Activated naive CD8-positive, alpha-beta T cell treated with anti-CD3 and anti-CD28 coated beads, Interleukin-2, amount 10 ng/mL, durations not matched to agents 7 days and 5 days (primary cell): ENCODE measurements at places on chromosomes 2 and 18. TPM values are rescaled to one million over a fixed set of nuclear protein-coding genes. Genes with fewer than 3 reads are reported as not detected.

GRCh38 chr2:14716319-14716718 is 83.8 kb downstream of the LRATD1 start:
- DNase-seq = no peak

GRCh38 chr2:205193836-205194228 is 488.5 kb upstream of the NRP2 start:
- DNase-seq = no peak

GRCh38 chr2:23692263-23692662 is 234.7 kb downstream of the ATAD2B start:
- no peak for DNase-seq

- no peak for DNase-seq
Observed at GRCh38 chr2:236949089-236949905, 136.4 kb upstream of the COPS8 start.

The KCNG2 gene
- total RNA-seq = not detected

DNA sequence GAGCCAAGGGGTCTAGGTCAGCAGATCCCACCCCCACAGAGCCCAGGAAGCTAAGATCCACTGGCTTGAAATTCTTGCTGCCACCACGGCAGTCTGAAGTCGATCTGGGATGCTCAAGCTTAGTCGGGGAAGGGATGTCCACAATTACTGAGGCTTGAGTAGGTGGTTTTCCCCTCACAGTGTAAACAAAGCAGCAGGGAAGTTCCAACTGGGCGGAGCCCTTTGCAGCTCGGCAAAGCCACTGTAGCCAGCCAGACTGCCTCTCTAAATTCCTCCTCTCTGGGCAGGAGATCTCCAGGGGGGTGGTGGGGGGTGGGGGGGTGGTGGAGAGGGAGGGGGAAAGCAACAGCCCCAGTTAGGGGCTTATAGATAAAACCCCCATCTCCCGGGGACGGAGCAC is 419.5 kb downstream of the NUP35 start:
- no peak for DNase-seq

The SCRN3 gene
- 19.6 TPM for total RNA-seq

- peak; percentile 53 for DNase-seq
Observed at GRCh38 chr2:176130147-176130956, 847 bp downstream of the HOXD8 start.

- no peak for DNase-seq
Observed at GRCh38 chr2:46914578-46915230, 902 bp downstream of the MCFD2 start.

DNA sequence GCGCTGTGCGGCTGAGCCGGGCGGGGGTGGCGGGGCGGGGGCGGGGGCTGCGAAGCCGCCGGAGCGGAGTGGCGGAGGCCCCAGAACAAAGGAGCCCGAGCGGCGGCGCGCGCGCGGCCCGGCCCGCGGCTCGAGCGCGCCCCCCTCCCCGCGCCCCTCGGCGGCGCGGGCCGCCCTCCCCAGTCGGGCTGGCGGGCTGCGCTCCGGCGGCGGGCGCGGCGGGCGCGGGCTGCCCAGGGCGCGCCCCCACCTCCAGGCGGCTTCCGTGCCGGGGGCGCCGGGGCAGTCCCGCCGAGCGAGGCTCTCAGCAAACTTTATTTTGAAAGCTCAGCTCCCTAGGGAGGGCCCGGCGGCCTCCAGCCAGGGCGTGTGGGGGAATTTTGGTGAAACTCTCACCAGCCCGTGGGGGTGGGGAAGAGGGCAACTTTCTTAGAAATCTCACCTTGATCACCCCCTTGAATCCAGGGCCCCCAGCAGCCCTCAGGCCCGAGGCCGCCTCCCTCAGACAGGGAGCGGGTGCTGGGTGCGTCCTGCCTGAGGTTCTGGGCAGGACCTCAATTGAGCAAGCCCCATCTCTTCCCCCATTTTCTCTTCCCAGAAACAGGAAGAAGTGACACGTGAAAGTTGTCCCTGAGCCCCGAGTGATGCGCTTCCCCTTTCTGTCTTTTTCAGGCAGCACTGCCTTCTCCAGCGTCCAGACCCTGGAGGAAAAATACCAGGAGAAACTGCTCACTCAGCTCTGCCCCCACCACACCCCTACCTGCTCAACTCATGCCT is 786 bp downstream of the TET3 start:
- DNase-seq = peak; percentile 74

GRCh38 chr2:226865710-226866109 is 29.9 kb downstream of the RHBDD1 start:
- no peak for DNase-seq

DNA sequence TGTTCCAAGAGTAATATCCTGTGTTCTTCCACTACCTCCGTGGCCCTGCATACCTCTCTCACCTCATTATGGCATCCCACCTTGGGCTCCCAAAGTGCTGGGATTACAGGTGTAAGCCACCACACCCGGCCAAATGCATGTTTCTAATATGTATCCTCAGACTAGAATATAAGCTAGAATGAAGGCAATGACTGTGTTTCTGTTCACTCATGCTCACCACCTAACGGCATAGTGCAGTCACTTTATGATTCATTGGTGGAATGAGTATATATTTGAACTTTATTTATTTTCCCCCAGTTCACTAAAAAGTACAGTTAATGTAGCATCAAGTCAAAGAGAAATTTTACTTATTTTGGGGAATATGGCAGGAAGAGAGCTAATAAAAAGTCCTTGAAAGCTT is 11.3 kb downstream of the PIGN start:
- no peak for DNase-seq

The PJVK gene
- total RNA-seq = 2.3 TPM

The PDE11A gene
- not detected for total RNA-seq

The TPGS2 gene
- 107 TPM for total RNA-seq

The ZNF24 gene
- 66.4 TPM for total RNA-seq

- no peak for DNase-seq
Observed at GRCh38 chr18:6145645-6146306, 250.5 kb upstream of the TMEM200C start.

GRCh38 chr18:55422456-55423180 is 165.4 kb downstream of the TCF4 start:
- no peak for DNase-seq

- DNase-seq = no peak
Observed at GRCh38 chr2:232662486-232663260, 29.3 kb downstream of the EFHD1 start.

DNA sequence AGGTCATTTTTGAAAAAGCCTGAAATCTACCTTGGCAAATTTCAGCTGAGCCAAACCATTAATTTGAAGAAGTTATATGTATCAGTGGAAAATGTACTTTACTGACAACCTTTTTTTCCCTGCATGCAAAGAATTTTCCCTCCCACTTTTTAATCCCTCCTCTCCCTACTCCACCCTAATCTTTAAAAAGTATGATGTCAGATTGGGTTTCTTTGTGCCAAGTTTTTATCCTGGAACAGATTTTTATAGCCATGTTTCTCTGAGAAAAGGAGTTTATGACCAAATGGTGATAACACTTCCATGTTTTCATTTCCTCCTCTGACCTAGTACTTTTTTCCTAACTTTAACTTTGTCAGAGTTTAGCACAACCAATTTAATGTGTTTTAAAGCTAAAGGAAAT is 250.3 kb upstream of the FOSL2 start:
- no peak for DNase-seq

DNA sequence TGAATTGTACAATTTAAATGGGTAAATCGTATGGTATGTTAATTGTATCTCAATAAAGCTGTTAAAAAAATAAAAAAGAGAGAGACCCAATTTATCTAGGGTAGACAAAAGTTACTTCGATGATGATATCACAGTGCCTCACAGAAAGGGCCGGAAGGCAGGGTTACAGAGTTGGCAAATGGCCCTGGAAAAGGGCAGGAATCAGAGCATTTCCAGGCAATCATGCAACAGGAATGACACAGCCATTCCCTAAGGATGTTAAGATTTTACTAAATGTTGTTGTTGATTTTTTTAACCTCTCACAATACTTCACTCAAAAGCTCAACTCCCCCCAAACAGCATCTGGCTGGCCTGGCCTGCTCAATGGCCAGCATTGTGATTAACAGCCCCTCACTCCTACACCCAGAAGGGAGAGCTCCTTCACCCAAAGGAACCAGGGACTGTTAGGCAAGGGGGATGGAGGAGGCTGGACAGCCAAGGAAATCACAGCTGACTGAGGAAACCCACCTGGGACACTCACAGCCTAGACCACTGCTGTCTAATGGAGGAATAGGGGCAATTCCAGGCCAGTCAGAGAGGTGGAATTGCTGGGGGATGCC is 7.7 kb upstream of the SP100 start:
- DNase-seq = no peak

The TEKT4 gene
- total RNA-seq = not detected

- DNase-seq = no peak
Observed at GRCh38 chr2:134716721-134717243, 2.0 kb downstream of the TMEM163 start.

The SNTG2 gene
- total RNA-seq = 3.5 TPM

- DNase-seq = no peak
Observed at GRCh38 chr2:127129937-127130336, 23.0 kb upstream of the BIN1 start.

The TRIM54 gene
- total RNA-seq = not detected

- DNase-seq = no peak
Observed at GRCh38 chr2:54967269-54967668, 83.0 kb downstream of the RTN4 start.

DNA sequence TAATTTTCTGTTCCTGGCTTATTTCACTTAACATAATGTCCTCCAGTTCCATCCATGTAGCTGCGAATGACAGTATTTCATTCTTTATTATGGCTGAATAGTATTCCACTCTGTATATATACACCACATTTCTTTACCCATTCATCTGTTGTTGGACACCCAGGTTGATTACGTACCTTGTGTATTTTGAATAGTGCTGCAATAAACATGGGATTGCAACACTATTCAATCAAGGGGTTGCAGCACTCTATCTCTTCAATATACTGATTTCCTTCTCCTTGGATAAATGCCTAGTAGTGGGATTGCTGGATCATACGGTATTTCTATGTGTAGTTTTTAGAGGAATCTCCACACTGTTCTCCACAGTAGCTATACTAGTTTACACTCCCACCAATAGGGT is 61.3 kb downstream of the THADA start:
- no peak for DNase-seq

The PLGLB2 gene
- 1.6 TPM for total RNA-seq

DNA sequence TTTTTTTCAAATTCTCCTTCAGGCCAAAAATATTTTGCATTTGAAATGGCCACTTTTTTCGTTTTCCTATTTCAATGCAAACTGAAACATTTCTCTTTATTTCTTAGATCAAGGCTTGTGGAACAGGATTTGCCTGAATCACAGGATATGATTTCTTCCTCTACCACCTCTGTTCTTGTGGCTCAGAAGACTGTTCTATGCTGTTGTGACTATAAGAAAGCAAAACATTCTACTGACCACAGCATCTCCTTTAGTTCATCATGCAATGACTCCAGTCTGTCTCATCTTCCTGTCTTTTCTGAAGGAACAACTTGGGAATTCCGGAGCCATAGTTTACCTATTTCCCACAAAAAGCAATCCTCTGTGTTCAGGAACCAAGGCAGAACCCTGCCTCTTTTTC is 16.2 kb upstream of the ZNF512 start:
- DNase-seq = no peak

The FBXO41 gene
- total RNA-seq = 33.6 TPM

- no peak for DNase-seq
Observed at GRCh38 chr2:150376553-150377335, 110.7 kb downstream of the RND3 start.
